ENCODE measurements at places on chromosomes 3 and 15.

DNA sequence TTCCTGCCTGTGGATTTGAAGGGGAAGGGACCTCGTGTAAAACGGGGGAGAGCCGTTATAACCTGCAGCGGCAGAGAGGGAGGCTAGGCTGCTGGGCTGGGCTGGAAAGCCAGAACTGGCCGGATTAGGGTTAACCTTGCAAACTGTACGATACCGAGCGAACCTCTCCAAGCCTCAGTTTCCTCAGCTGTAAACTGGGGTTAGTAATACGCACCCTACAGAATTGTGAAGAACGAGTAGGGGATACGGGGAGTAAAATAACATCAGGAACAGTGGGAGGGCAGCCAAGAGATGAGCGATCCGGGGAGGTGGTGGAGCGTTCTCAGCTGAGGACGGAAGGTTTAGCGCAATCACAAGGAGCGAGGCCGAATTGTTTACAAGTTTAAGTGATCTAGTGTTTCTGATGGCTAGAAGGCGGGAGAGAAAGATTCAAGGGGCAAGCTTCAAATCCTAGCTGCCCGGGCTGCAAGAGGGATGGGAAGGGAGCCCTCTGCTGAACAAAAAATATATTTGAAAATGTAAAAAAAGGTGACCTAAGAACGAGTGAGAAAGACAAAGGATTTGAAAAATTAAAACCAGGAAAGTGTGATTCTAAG lies 768 bp upstream of the SEMA5B start:
- no peak for DNase-seq

DNA sequence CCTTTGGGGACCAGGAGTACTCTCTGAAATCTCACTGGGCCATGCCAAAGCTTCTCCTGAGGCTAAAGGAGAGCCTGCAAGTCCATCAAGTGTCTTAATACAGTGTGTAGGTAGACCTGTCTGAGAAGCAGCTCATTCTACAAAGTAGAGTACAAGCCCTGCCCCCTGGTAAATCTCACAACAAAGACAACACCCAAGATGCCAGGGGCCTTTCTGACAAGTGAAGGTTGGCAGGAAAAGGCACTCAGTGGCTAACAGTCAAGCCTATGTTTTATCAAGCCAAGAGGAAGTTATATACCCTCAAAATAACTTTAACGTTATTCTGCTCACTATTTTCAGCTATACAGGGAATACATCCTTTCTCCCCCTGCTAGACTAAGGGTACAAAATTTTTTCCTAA lies 58.3 kb downstream of the NMNAT3 start:
- DNase-seq = no peak

- DNase-seq = no peak
Measured at GRCh38 chr3:65884071-65884470, 154.6 kb downstream of the MAGI1 start.

GRCh38 chr3:32498252-32498651 lies 4.4 kb downstream of the CMTM6 start:
- no peak for DNase-seq

GRCh38 chr3:63441262-63441661 lies 163.2 kb downstream of the SYNPR start:
- DNase-seq = no peak

DNA sequence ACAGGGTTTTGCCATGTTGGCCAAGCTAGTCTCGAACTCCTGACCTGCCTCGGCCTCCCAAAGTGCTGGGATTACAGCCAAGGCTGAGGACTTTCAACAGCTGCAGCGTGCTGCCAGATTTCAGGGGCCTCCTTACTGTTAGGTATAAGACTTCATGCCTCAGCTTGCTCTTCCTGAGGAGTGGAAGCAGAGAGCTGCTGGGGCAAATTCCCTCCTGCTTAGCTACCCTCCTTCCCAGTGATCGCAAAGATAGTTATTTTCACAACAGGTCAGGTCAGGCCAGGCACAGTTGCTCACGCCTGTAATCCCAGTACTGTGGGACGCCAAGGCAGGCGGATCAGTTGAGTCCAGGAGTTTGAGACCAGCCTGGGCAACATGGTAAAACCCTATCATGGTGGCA lies 2.6 kb upstream of the CPNE9 start:
- DNase-seq = no peak

GRCh38 chr3:133746712-133747066 lies 496 bp downstream of the TF start:
- no peak for DNase-seq

- DNase-seq = no peak
Measured at GRCh38 chr3:63251499-63251898, 26.6 kb upstream of the SYNPR start.

DNA sequence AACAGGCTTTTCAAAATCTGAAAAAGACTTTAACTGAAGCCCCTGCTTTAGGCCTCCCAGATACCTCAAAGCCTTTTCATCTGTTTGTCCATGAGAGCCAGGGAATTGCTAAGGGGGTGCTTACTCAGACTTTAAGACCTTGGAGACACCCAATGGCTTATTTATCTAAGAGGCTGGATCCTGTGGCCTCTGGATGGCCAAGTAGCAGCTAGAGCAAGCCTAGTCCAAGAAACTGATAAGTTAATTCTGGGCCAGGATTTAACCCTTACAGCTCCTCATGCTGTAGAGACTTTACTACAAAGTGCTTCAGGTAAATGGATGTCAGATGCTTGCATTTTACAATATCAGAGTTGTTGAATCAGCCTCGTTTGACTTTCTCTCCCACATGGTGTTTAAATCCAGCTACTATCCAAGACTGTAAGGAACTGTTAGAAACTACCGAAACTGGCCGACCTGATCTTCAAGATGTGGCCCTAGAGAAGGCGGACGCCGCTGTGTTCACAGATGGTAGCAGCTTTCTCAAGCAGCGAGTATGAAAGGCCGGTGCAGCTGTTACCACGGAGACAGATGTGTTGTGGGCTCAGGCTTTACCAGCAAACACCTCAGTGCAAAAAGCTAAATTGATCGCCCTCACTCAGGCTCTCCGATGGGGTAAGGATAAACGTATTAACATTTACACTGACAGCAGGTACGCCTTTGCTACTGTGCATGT lies 3.3 kb downstream of the DET1 start:
- no peak for DNase-seq

GRCh38 chr3:51384726-51385473 lies at the start of gene MANF:
Gene MANF, plus strand, starts transcription at chr3:51385291. Its CDS starts 52 bp downstream, at chr3:51385343.
- peak; percentile 87 for DNase-seq

GRCh38 chr3:129673897-129674797 lies 67.7 kb upstream of the PLXND1 start:
- no peak for DNase-seq

- DNase-seq = no peak
Measured at GRCh38 chr3:177642042-177642803, 444.9 kb upstream of the TBL1XR1 start.

- DNase-seq = no peak
Measured at GRCh38 chr3:13332158-13332557, 88.0 kb downstream of the NUP210 start.

DNA sequence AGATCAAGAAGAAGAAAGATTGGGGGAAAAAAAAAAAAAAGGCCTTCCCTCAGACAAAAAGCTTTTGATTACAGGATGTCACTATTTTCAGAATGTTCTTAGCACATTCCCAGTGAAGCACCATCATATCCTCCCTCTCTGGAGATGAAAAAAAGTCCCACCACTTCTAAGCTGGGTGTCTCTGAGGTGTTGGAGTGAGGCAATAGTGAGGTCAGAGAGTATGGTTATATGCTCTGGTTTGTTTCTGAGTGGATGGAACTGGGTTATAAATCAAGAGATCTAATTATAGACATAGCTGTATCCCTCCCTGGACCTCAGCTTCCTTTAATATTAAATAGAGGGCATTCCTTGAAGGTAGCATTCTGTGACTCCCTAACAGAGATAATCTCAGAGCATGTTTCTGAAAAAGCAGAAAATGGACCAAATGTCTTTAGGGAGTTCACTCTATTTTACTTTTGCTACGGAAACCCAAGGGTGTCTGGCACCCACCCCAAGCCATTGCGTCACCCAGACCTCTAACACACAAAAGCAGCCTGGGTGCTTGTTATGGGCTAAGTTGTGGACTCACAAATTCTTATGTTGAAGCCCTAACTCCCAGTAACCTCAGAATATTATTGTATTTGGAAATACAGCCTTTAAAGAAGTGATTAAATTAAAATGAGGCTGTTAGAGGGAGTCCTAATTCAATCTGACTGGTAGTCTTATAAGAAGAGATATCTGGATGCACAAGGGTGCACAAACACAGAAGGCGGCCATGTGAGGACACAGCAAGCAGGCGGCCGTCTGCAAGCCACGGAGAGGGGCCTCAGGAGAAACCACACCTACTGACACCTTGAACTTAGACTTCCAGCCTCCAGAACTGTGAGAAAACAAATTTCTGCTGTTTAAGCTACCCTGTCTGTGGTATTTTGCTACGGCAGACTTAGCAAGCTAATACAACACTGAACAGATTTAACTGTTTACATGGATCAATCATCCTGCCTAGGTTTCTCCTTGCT lies 81.5 kb downstream of the MB21D2 start:
- DNase-seq = no peak

DNA sequence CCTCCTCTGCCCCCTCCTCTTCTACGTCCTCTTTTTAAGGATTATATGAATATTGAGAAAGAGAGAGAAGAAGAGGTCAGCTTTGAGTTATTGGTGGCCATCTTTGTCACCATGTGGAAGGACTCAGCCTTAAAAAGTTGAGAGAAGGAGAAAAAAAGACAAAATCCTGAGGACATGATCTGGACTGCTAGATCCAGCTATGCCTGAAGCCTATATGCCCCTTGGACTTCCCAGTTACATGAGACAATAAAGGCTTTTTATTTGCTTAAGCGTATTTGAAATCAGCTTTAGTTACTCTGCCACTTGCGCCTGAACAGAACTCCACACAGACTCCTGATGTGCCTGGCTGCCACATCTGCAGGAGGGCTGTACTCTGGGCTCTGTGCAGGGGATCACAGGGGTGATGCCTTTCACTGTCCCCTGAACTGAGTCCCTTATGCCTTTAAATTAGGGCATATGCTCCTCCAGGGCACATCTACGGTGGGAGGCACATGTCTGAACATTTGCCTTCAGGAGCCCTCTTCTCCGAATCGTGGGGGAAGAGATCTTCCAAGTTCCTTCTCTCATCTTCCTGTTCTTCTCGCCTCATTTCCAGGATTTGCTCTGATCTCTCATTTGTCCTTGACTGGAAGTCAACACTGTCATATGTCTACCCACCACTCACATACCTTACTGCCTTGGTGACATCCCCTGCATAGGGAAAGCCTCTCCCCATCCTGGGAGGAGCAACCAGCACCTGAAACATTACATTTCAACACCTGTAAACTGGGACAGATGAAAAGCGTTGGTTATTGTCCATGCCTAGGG lies 14.0 kb upstream of the PLA2G4E start:
- DNase-seq = no peak

DNA sequence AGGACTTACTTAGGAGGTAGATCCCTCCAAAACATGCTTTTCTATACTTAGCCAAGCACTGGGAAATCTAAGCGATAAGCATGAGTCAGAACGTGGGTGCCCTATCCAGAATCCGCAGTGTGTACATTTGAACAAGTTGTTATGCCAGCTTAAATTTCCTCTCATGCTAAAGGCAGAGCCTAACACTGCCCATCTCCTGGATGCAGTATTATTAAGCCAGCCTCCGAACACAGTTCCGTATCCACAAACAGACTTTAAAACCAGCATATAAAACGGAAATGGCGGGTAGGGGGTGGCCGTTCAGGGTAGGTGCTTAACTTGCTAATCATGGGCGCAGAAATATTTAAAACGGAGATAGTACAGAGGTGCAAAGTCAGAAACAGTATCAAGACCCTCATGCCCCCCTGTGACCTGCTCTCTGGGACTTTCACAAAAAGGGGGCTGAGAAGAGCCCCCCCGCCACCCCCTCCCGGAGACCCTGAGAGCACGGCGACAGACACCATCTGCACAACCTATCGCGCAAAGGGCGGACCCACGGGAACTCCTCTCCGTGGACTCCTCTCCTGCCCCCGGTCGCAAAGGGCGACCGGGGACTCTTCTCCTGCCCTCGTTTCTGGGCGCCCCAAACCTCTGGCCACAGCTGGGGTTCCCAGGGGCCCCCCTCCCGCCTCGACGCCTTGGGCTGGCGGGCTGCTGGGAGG lies 889 bp upstream of the LRRIQ4 start:
- DNase-seq = no peak

- no peak for DNase-seq
Measured at GRCh38 chr15:91186904-91187656, 87.0 kb downstream of the SV2B start.

DNA sequence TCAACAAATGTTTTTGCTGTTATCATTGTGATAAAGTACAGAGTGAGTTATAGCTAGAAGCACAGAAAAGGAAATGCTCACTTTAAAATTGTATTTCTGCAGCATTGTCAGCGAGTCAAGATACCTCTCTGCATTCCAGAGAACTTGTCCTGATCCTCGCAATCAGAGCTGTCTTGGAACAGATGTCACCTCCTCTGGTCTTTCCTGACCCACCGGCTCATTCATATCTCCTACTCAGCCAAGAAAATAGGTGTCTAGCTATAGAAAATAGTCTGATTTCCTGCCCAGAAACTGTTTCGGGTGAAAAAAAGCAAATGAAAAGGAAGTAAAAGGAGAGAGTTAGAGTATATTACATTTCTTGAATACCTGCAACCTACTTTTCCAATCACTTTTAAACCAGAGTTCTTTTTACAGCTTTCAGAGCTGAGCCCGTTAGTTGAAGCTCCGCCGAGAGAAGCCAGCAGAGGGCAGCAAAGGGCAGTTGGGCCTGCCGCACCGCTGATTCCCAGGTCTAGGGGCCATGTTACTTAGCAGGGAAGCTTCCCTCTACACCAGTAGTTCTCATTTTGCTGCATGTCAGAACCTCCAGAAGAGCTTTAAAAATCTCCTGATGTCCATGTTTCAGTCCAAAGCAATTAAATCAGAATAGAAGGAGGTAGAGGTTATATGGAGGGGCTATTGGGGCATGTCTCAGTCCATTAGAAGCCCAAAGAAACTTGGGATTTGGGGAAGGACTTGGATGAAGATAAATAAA lies 185.7 kb upstream of the THRB start:
- DNase-seq = peak; percentile 32

- DNase-seq = no peak
Measured at GRCh38 chr15:25171111-25171811, 216.5 kb downstream of the SNRPN start.

- DNase-seq = no peak
Measured at GRCh38 chr3:195143221-195143620, 127.7 kb downstream of the XXYLT1 start.

DNA sequence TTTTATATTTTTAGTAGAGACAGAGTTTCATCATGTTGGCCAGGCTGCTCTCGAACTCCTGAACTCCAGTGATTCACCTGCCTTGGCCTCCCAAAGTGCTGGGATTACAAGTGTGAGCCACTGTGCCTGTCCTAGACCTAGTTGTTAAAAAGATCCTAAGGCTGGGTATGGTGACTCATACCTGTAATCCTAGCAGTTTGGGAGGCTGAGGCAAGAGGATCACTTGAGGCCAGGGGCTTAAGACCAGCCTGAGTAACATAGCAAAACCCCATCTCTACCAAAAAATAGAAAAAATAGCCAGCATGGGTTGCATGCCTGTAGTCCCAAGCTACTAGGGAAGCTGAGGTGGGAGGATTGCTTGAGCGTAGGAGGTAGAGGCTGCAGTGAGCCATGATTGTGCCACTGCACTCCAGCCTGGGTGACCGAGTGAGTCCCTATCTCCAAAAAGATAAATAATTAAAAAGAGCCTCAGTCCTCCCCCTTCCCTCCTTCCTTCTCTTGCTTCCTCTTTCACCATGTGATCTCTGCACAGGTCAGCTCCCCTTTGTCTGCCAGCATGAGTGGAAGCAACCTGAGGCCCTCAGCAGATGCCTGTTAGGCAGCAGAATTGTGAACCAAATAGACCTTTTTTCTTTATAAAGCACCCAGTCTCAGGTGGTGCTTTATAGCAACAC lies 9.8 kb upstream of the FNDC3B start:
- DNase-seq = no peak

- no peak for DNase-seq
Measured at GRCh38 chr3:194281766-194282165, 69.4 kb downstream of the CPN2 start.

Data from stimulated activated CD4-positive, alpha-beta T cell treated with anti-CD3 and anti-CD28 coated beads, Interleukin-1b, Interleukin-23, amount 100 ng/mL, for 24 hours (primary cell).